ENCODE measurements at places on chromosomes 11 and 22.

DNA sequence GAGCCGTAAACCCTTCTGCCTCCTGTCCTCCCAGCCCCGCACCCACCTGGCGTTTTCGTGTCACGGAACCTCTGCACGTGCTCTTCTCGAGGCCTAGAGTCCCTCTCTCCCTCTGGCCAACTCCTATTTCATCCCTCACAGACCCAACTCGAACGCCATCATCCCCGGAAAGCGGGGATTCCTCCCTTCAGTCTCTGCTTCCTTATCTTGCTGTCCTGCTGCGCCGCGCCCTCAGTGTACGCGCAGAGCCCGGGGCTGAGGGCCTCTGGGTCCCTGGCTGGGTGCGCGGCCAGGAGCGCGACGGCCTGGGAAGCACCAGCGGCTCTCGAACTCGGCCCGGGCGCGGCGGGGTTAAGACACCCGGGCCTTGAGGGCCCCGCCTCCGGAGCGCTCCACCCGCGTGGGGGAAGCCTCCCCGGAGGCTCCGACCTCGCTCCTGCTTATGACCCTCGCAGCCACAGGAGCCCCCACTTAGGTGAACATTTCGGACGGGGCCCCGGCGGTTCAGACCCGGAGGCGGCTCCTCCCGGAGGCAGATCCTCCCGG is 398 bp upstream of the ATG16L2 start:
- DNase-seq, result peak; percentile 68

- no peak for DNase-seq
Observed at GRCh38 chr11:5420993-5421392, 918 bp upstream of the OR51Q1 start.

- DNase-seq, result no peak
Observed at GRCh38 chr11:120739780-120740179, 228.2 kb downstream of the GRIK4 start.

DNA sequence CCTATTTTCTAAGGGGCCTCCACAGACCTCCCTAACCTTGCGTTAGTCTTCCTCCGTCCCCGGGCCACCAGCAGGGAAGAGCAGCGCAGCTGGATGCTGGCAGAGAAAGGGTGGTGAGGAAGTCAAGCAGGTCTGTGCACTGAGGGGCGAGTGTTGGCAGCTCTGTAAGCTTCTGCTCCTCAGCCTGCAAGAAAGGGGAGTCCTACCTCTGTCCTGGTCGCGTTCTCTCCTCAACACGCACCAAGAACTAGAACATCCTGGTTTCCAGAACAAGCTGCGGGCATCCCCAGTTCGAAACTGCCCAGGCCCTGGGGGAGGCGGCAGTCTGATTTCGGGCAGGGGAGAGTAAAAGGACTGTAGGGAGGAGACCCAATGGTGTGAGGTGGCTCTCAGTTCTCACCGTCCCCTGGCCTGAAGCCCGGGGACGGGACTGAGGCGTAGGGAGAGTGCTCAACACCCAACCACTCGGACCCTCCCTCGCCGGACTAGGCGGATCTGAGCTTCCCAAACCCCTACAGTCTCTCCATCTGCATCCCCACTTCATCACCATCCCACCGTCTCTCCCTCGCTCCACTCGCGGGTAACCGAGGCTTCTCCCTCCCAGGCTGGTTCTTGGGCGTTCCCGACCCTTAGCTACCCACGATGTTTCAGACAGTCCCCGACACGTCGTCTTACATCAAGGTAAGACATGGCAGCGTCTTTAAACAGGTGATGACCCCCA is 7.7 kb upstream of the FLI1 start:
- no peak for DNase-seq

DNA sequence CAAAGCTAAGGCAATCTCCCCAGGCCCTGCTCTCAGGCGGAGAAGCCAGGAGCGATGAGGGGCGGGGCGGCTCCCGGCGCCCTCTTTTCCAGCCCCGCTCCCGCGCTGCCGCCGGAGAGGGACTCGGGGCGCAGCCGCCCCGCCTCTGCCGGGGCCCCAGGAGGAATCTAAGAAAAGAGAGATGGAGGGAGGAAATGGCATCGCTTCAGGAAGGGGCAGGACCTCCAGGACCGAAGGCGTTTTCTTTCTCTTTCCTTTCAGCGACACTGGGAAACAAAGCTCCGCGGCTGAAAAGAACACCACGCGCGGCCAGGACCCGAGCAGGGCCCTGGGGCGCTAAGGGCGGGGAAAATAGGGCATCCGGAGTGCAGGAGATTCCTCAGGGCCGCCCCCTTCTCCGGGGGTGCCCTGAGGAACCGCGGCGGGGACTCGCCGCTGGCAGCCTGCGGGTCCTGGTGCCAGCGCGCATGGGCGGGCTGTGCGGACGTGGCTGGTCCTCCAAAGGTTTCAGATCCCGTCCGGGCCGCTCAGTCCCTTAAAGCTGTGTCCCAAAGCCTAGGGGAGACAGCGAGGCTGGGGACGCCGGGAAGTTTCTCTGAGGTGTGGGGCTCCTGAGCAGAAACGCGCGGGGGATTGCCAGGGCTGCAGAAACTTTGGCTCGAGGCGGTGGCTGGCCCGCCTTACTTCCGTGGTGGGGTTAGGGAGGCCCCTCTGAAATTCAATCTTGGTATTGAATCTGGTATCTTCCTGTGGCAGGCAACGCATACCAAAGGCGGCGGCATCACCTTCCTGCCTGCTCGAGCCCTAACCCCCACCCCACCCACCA is 2.8 kb upstream of the BSX start:
- DNase-seq, result no peak
